ENCODE measurements at places on chromosomes 12 and 14. TPM values are rescaled to one million over a fixed set of nuclear protein-coding genes. Genes with fewer than 3 reads are reported as not detected.

CLEC1B gene
- polyA plus RNA-seq: not detected

NEUROD4 gene
- polyA plus RNA-seq: not detected

P2RX2 gene
- polyA plus RNA-seq: not detected

SRRM4 gene
- polyA plus RNA-seq: not detected

ACOT6 gene
- polyA plus RNA-seq: not detected

PTPN21 gene
- polyA plus RNA-seq: 0.62 TPM

CCDC63 gene
- polyA plus RNA-seq: not detected

Measured in K562 (cell line).